ENCODE measurements at places on chromosomes 5 and 9. TPM values are rescaled to one million over a fixed set of nuclear protein-coding genes. Genes with fewer than 3 reads are reported as not detected.

The SIT1 gene
- not detected for total RNA-seq

The PDZD2 gene
- total RNA-seq = 2.9 TPM

The PCDHB10 gene
- total RNA-seq = 0.33 TPM

The INSL4 gene
- total RNA-seq = not detected

The SCGB3A2 gene
- total RNA-seq = 0.51 TPM

The DDX46 gene
- total RNA-seq = 36.8 TPM

The CARTPT gene
- total RNA-seq = not detected

The OTULINL gene
- total RNA-seq = 46.4 TPM

- DNase-seq = no peak
Measured at GRCh38 chr5:14226992-14227391, 83.8 kb downstream of the TRIO start.

DNA sequence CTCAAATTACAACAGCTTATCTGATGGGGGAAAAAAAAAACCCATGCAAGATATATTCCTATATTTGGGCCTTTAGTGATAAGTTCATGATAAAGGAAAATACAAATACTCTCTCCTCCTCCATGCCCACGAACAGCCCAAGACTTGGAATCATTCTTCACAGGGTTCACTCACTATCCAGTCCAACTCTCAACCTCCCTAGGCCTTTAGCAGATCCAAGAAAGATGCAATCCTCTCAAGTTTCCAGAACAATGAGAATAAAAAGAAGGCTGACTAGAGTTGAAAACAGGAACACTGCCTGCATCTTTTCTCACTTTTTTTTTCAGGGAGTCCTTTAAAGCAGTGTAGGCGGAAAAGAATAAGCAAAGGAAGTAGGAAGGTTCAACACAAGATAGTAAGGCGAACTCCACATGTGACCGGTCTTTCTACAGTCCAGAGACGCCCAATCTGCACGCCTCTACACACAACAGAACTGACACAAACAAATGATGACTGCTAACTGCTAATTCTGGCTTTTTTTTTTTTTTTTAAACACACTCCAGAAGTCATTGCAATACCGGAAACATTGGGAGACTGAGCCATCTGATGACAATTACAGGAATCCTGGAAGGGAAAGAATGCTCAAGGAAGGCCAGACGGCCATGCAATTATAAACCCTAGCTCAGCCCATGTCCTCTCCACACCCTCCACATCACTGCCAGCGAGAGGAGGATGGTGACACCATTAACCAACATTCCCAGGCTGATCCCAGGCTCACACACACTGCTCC is 75.4 kb downstream of the BNC2 start:
- DNase-seq = no peak

DNA sequence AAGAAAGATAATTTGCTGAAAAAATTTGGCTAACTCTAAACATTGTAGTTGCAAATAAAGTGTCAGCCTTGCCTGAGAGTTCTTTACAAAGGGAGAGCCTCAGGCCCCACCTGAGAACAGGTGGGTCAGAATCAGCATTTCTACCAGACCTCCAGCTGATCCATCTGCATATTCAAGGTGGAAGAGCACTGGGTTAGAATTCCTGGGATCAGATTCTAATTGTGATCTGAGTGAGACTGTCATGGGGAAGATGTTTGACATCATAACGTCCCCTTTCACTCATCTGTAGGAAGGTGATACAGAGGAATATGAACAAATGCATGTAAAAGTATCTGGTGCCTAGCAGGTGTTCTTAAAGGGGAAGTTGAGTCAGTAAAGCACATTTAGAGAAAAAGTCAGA is 54.6 kb downstream of the FBXL7 start:
- no peak for DNase-seq

- no peak for DNase-seq
Measured at GRCh38 chr5:131194725-131195124, 24.0 kb downstream of the LYRM7 start.

GRCh38 chr9:134210511-134210907 is 46.1 kb upstream of the RNU6ATAC start:
- DNase-seq = no peak

GRCh38 chr5:51632793-51633192 is 249.5 kb downstream of the ISL1 start:
- peak; percentile 60 for DNase-seq

GRCh38 chr9:87063871-87064270 is 116.6 kb upstream of the GAS1 start:
- no peak for DNase-seq

GRCh38 chr9:86531273-86531970 is 177.2 kb upstream of the TUT7 start:
- no peak for DNase-seq

GRCh38 chr5:125227333-125228095 is 481.1 kb upstream of the ZNF608 start:
- DNase-seq = peak; percentile 32

DNA sequence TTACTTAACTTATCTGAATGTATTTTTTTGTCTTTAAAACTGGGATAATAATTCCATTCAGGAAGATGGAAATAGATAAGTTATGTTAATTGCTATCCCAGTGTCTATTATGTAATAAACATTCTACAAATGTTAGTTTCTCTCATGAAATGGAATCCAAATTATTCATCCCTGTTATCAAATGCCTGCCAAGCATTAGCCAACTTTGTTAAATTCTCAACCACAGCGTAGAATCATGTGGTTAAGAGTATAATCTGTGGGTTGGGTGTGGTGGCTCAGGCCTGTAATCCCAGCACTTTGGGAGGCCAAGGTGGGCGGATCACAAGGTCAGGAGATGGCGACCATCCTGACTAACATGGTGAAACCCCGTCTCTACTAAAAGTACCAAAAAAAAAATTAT is 912.9 kb upstream of the SEMA6A start:
- DNase-seq = no peak

GRCh38 chr5:114097570-114097969 is 264.3 kb upstream of the KCNN2 start:
- no peak for DNase-seq

- DNase-seq = no peak
Measured at GRCh38 chr5:135395451-135395850, 3.6 kb downstream of the MACROH2A1 start.

DNA sequence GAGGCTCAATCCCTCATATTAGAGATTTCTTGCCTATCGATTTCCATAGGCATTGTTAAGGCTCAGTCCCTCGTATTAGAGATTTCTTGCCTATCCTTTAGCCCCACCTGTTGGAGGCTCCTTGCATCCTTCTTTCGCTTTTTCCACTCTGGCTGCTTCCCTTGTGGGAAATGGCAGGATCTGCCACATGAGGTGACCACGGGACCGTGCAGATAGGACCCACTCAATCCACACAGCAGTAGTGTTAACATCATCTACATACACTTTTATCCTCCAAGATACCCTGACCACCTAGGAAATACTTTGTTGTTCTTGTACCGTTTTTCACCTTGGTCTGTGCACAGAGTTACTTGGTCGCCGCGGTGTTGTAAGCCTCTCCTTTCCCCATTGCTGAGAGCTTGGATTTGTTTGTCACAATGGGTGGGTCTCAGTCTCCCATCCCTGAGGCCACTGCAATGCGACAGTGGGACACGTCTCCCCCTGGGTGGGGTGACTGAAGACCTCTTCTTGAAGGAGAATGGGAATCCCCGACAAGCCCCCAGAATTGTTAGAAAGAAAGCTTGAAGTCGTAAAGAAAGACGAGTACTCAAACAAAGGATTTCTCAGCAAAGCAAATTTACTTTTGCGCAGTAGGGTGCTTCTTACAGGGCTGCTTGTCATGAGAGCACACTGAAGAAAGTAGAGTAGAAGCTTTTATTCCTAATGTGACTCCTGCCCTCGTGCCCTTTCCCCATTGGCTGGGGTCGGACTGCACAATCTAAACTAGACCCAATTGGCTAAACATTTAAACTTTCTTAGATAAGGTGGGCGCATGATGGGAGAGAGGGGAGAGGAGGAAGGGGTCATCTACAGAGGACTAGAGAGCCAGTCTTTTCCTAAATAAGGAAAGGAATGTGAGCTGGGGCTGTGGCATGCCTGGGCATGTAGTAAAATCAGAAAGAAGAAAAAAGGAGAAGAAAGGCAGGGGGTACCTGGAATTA is 19.8 kb downstream of the IFT74 start:
- DNase-seq = peak; percentile 47

DNA sequence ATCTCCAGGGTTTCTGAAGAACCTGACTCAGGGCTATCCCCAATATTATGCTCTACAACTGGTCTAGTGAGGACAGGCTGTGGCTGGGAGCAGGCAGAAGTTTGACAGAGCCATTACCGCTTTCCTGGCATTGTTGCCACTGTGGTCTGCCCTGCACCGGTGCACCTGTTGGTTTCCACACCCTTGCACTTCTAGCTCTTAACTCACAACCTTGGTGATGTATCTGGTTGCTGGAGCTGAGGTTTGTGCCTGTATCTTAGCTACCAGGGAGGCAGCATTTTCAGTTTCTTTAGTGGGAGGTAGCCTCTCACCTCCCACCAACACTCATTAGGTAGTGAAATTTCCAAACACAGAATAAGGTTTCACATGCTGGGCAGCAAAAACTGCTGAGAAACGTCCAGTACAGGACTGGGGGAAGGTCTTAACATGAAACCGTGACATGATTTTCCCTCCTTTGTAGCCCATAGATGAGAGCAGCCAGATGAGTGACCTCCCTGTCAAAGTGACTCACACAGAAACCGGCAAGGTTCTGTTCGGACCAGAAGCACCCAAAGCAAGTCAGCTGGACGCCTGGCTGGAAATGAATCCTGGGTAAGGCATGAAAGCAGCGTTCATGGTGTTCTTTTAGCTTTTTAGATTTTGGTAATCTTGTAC is 57.7 kb downstream of the SMARCA2 start:
- no peak for DNase-seq

DNA sequence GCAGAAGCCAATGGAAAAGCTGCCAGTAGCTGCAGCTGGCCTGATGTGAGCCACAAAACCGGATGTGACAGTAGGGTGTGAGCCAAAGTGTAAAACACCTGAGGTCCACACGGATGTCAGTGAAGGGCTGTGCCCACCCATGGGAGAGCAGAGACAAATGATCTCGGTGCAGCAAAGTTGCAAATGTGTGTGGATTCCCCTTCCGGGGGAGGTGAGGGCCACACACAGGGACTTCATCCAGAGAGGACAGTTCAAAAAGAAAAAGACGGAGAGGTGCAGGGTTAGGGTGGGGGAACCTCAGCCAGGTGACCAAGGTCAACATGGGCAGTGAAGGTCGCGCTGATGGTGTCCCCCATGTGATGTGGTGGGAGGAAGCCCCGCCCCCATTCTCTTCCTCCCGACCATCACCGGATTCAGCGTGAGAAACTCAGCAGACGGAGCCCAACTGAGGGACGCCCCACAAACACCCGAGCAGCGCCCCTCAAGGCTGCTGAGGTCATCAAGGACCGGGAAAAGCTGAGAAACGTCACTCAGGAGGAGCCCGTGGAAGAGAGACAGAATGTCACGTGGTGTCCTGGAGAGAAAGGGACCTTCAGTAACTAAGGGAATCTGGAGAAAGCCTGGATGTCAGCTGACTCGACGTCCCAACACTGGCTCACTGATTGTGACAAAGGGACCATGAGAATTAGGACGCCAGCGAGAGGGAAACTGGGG is 11.4 kb upstream of the PTGDS start:
- DNase-seq = no peak

GRCh38 chr5:31768046-31768445 is 129.1 kb downstream of the PDZD2 start:
- DNase-seq = no peak

DNA sequence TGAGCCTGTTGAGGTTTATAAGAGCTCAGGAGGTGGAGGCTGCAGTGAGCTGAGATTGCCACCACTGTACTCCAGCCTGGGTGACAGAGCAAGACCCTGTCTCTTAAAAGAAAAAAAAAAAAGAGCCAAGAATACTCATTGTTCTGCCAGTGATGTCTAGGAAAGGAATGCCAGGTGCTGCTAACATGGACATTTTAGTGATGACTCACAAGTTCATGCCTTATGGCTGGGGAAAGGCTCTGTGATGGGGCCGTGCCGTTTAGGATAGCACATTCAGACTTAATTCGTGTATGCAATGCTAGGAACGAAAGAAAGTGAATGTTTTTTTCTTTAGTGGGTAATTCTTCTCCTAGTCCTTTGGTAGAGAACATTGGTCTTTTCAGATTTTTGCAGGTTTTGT is 134.2 kb downstream of the ARHGAP26 start:
- peak; percentile 87 for DNase-seq

DNA sequence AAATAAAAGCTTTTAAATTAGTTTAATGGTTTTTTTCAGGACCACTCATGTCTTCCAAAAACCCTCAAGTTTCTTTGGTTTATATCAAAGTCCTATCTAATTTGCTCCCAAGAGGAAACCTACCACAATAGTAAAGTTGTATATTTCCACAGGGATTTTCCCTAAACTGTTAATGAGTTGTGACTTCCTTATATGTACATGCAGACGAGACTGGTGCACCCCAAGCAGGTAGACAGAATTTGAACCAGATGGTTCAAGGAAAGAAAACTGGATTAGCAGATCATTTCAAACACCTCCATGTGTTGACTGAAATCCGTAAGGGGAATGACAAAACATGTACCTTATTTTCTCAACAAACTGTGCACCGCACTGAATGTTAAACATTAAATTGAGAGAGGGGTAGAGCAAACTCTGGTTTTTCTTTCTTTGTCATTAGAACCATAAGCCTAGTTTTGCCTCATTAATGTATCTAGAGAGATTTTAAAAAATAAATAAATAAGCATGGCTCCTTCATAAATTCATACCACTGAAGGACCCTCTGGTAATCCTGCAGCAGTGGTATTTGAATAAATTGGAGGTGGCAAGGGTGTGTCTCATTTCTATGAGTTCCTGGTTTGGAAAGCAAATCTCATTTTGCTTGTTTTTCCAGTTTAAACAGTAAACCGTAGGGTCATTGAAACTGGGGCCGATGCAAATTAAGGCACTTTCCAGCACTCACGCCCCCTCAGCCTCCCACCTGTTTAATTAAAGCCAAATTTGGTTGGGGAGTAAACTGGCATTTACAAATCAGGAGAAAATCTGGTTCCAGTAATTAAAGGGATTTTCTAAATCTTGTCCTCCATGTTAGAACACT is 51.1 kb downstream of the ENC1 start:
- no peak for DNase-seq

DNA sequence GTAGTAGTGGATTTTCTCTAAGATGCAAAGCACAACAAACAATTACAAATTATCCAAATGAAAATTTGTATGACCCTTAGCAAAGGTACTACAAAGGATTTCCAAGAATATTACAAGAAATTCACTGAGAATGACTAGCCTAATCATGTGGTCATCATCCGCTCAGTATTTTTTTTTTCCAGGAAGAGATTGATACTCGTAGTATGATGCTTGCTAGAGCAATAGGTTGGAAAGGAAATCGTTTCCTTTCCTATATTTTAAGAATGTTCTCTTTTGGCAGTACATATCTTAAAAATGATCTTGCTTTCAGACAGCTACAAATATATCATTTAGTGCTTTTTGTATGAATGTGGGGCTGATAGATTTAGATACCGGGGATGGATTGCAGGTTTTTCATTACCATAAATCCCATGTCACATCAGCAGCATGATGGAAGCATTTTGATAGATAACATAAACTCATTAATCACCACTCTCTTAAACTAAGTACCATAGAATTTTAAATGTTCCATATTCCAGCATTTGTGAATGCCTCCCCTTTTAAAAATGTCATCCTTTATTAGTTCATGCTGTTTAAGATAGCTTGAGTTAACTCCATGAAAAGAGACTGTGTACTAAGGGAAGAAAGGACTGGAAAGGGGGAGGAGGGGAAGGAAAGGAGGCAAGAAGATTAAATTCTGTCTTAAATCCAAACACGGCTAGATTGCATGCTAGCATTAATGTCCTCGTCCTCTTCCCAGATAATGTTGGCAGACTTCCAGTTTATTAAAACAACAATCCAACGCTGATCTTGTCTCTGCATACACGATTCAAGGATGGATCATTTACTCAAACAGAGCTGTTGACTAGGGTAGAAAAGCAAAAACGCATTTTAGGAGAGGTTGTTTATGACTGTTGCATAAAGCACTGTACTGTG is 311.7 kb upstream of the ZNF608 start:
- no peak for DNase-seq

- no peak for DNase-seq
Measured at GRCh38 chr5:27267209-27267824, 228.9 kb upstream of the CDH9 start.

All from PC-3 (cell line).